Stimulated activated CD4-positive, alpha-beta T cell treated with anti-CD3 and anti-CD28 coated beads, Interleukin-15, amount 100 ng/mL, for 1 hour (primary cell): ENCODE measurements at places on chromosomes 6 and 20.
A peak's percentile ranks its signal among the peaks of the same experiment; 100 is the strongest.

- DNase-seq: no peak
Measured at GRCh38 chr6:90914312-90914711, 327.4 kb upstream of the MAP3K7 start.

DNA sequence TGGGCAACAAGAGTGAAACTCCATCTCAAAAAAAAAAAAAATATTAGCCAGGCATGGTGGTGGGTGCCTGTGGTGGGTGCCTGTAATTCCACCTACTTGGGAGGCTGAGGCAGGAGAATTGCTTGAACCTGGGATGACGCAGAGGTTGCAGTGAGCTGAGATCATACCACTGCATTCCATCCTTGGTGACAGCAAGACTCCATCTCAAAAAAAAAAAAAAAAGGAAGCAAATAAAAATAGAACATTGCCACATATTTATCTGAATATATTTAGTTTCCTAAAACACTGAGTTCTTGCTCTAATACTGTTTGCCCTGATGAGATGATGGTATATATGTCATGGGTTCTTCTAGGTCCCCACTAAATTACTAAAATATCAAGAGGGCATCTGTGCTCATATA, 28.4 kb downstream of the CASP8AP2 start:
- DNase-seq: no peak

GRCh38 chr6:19818805-19819204, 18.4 kb upstream of the ID4 start:
- DNase-seq: no peak

- DNase-seq: no peak
Measured at GRCh38 chr6:17883665-17884497, 103.6 kb downstream of the KIF13A start.

DNA sequence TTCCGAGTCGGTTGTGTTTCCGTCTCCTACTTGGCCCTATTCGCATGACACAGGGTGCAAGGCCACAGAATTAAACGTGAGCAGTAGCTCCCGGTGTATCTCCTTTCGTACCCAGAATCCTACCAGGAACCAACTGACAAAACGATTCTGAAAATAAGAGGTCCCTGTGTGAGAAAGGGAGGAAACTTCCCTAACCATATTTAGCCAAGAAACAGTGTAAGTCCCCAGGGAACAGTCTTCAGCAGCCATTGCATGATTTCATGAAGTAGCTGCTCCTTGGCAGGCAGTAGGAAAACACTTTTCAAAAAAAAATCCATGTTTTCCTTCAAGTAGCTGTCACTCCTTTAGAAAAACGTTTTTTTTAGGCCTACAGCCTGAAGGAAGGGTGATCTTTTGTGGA, 46.9 kb downstream of the PDE10A start:
- no peak for DNase-seq

DNA sequence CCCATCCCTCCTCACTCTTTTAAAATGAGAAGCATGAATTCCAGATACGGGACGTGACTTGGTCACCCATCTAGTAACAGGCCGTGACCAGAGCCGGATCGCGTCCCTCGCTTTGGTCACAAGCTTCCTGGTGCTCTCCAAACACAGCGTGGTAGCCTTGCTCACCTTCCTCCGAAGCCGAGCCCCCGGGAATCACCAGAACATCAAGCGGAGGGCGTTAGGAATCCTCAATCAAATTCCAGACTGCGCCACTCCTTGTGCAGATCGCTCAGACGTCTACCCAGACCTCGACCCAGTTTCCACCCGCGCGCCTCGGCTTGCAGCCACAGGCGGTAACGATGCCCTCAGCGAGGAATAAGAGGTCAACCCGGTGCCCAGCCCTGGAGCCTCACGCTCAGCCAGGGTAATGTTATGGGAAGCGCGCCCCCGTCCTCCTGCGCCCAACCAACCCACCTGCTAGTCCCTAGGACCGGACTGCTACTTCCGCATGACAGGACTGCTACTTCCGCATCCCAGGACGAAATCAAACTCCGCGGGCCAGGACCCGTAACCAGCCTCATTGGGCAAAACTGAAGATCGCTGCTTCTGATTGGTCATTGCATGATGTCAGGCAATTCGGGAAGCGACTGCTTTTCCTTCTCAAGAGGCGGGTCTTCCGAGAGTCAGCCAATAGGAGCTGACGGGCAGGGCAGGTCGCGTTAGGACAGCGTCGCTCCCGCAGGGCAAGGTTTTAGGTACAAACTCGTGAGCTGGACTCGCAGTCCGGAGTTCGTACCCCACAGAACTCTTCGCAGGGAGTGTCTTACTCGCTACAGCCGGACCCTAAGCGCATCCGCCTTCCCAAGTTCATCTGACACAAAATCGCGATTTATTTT, at the start of gene MTFR2:
Gene MTFR2, minus strand, starts transcription at position 501 of the 875 bp plus-strand sequence. CDS start 1,212 bp downstream, outside the sequence.
- DNase-seq: peak; percentile 71

- no peak for DNase-seq
Measured at GRCh38 chr6:141105481-141105880, 1027.2 kb upstream of the GJE1 start.
